T-helper 1 cell (primary cell): ENCODE measurements at places on chromosomes 11 and 22.

DNA sequence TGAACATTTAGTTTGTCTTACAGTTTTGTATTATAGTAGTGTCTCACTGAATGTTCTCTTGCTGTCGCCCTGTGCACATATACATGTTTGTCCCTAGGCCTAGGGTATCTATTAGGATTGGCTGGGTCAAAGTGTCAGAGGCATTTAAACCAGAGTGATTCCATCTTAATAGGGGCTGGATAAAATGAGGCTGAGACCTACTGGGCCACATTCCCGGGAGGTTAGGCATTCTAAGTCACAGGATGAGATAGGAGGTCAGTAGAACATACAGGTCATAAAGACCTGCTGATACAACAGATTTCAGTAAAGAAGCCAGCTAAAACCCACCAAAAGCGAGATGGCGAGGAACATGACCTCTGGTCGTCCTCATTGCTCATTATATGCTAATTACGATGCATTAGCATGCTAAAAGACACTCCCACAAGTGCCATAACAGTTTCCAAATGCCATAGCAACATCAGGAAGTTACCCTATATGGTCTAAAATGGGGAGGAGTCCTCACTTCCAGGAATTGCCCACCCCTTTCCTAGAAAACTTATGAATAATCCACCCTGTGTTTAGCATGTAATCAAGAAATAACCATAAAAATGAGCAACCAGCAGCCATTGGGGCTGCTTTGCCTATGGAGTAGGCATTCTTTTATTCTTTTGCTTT, 82.6 kb downstream of the LDLRAD3 start:
- no peak for DNase-seq

- no peak for DNase-seq
These were observed 103.3 kb upstream of the AKIP1 start for GRCh38 chr11:8807544-8808225.

DNA sequence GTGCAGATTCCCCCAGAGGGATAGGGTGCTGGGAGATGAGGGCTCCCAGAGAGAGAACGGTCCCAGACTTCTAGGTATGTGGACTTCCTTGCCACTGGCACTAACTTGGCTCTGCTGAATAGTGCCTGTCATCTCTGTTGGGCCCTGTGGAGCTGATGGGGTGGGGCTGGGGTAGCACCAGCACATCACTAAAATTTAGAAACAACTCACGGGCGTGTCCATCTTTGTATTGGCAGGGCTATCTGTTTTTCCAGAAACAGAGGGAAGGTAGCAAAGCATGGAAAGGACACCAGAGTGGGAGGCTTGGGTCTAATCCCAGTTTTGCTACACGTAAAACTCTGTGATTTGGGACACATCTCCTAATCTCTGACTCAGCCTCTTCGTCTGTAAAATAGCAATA, 25.8 kb downstream of the SWAP70 start:
- DNase-seq = no peak

- no peak for DNase-seq
These were observed 87.5 kb downstream of the C11orf58 start for GRCh38 chr11:16825968-16826367.

DNA sequence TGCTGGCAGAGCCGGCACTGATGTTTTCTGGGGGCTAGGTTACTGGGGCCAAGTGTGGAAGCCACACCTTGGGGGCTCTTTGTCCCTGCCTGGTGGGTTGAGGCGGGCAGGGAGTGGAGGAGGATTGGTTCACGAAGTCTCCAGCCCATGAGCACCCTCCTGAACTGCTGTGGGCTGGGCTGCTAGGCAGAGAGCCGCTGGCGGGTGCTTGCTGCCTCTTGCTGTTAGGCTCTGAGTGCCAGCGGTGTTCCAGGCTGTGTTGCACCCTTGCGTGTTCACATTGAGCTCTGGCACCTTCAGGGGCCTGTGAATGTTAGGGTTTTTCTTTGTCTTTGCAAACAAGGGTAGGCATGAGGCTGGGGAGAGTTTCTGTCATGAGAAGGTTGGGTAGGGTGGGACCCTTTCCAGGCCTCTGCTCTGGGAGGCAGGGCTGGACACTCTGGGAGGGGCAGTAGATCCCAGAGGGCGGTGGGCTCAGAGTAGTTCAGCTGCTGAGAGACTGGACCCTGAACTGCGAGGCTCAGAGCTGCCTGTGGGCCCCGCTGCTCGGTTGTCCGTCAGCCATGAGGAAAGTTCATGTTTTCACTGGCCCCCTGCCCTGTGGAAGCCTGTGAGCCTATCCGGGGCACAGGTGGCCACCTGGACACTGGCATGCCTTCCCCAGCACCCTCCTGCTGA, 24.0 kb upstream of the TMEM191C start:
- DNase-seq = no peak

GRCh38 chr11:126927623-126928022, 72.9 kb downstream of the KIRREL3 start:
- DNase-seq = no peak

- no peak for DNase-seq
These were observed 13.8 kb downstream of the PLXNB2 start for GRCh38 chr22:50293441-50294318.

DNA sequence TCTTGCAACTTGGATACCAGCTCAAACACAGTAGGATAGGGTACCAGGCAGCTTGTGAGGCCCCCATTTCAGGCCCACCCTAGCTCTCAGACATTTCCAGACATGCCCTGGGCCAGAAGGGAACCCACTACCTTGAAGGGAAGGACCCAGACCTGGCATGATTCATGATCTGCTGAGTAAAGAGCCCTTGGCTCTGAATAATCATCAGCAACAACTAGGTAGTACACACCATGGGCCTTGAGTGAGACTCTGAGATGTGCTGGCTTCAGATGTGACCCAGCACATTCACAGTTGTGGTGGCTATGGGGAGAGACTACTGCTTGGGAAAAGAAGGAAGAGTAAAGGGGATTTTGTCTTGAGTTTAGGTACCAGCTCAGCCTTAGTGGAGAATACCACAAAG, 23.6 kb downstream of the JRKL start:
- no peak for DNase-seq

DNA sequence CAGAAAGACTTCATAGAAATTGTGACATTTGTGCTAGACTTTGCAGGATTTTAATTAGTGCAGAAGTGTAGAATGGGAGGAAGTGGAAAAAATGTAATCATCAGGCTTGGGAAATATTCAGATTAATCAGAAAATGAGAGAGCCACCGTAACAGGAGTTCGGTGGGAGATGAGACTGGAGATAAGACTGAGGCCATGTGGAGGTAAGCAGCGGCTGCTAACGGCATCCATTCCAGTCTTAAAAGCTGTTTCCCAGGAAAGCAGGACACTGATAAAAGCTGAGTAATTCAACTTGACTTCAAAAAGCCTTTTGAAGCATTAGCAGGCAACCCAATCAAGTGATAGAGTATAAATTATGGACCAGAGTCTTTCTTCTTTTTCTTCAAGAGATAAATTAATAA, 369.9 kb downstream of the LUZP2 start:
- no peak for DNase-seq

GRCh38 chr11:105937331-105937730, 84.7 kb downstream of the MSANTD4 start:
- DNase-seq = no peak

GRCh38 chr11:9596926-9597464, 23.5 kb downstream of the WEE1 start:
- no peak for DNase-seq

GRCh38 chr22:46563381-46564083, 26.1 kb upstream of the CELSR1 start:
- no peak for DNase-seq

DNA sequence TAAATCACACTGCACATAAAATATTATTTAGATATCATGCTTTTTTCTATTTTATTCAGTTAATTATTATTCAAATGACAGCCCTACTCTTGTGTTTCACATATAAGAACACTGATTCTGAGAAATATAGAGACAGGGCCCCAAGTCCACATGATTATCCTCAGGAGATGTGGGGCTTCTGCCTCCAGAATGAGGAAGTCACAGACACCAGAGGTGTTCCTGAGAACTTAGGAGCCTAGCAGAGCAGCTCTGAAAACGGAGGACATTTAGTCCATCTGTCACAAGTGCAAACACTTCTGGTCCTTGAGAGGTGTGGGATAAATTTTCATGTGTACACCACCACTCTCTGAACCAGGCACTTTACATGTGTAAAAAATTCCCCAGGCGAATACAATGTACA, 26.2 kb downstream of the TRIM66 start:
- DNase-seq = no peak

DNA sequence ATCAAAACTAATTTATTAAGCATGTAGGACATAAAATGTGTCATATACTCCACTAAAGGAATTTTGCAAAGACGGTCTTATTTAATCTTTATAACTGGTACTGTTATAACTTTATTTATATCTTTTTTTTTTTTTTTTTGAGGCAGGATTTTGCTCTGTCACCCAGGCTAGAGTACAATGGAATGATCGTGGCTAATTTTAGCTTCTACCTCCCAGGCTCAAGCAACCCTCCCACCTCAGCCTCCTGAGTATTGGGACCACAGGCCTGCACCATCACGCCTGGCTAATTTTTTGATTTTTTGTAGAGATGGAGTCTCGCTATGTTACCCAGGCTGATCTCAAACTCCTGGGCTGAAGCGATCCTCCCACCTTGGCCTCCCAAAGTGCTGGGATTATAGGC, 31.4 kb upstream of the PCF11 start:
- DNase-seq = no peak

- no peak for DNase-seq
These were observed 59.3 kb downstream of the CACNA1I start for GRCh38 chr22:39629851-39630250.

GRCh38 chr11:108216988-108217387, 5.5 kb downstream of the NPAT start:
- no peak for DNase-seq

GRCh38 chr11:102467853-102468580, 15.5 kb upstream of the TMEM123 start:
- DNase-seq = no peak

DNA sequence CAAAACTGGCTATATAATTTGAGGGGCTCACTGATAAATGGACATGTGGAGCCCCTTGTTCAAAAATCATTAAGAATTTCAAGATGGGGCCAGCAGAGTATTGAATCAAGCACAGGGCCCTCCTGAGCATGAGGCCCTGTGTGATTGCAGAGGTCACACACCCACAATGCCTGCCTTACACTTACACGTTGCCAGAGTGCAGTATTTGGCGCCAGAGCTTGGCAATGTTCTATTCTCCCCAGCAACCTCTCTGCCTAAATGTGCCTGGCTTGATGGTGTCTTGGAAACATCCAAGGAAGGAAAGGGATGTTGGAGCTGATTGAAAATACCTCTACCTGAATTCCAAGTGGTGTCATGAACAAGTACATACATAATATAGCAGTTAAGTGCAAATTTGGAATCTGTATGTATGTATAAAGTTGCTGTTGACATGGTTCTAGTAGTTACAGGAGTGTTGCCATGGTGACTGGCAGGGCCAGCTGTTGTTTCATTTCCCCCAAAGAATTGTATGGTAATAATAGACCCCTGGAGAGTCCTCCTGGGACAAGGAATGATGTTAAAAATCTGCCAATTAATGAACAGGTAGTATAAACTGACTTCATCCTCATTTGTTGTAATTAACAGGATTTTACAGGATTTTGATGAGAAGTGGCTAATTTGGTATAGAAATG, 205.7 kb upstream of the NAV2 start:
- DNase-seq = no peak

- no peak for DNase-seq
These were observed 55.2 kb upstream of the TOP3B start for GRCh38 chr22:22037740-22038139.

DNA sequence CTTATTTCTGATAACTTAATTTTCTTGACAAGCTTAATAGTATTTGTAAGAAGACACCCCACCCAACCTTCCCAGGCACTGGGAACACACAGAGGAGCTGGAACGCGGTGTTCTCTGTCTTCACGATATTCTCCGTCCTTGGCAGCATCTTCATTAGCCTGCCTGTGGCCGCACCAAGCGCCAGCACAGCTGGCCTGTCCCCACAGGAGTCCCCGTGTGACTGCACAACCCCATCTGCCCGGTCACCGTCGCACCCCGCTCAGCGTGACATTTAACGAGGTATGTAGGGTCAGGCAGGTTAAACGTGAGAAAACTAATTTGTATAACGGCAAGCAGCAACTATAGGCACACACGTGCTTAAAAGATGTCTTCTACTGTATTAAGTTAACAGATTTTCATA, 293.3 kb downstream of the BRD1 start:
- DNase-seq = no peak

DNA sequence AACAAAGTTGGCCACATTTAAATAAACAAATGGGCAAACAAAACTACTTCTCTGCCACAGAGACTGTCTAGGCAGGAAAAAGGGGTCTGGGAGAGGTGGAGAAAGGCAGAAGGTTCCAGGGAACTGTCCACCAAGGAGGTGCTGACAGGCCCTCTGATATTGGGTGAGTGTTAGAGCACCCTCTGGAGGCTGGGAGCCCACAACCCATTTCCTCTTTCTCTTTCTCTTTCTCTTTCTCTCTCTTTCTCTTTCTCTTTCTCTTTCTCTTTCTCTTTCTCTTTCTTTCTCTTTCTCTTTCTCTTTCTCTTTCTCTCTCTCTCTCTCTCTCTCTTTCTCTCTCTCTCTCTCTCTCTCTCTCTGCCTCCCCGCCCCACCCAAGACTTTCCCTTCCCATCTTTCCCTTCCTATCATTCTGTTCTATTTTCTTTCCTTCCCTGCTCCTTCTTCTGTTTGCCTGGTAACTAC, 912.8 kb downstream of the DLG2 start:
- DNase-seq = no peak

DNA sequence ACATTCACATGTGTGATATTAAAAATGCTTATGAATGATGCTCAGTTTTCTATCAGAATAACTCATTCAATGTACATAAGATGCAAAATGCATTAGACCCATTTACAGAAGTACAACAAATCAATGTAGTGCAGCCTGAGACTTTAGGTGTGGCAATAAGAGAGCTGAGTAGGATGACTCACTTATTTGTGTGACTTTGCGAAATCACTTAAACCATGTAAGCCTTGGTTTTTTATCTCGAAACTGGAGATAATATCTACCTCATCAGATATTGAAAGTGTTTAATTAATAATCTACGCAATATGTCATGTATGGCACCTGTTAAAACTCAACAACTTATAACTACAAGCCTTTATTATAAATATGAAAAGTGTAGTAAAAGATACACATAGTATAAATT, 105.7 kb upstream of the LUZP2 start:
- no peak for DNase-seq

- DNase-seq = no peak
These were observed 294.2 kb upstream of the ANO3 start for GRCh38 chr11:26037716-26038115.

DNA sequence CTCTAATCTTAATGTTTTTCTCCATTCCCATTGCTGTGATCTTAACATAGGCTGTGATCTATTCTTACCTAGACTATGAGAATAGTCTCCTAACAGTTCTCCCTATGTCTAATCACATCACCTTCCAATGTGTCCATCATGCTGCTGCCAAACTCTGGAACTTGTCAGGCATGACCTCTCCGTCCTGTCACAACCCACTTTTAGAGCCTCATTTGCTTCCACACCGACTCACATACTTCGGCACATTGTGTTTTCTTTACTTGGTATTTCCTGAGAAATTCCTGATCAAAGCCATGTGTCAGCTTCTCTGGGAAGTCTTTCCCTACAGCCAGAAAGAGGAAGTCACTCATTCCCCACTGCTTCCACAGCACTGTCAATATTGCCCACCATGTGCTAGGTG, 40.5 kb upstream of the BIRC3 start:
- no peak for DNase-seq
